ENCODE measurements at places on chromosomes 1 and 21.

DNA sequence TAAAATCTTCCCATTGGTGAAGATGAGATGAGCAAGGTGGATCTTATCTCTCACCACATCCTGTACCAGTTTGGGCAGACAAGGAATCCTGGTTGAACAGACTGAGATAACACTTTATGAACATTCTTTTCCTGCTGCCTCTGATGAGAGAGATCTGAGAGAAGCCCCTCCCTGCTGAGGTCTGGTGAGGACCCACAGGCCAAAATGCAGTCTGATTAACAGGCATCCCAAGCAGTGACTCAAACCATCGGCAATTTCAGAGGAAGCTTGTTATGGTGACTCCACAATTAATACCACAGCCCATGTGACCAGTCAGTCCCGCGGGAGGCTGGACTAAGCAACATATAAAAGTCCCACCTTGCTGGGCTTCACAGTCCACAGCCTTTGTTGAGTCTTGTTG lies at the start of gene PRR9:
Gene PRR9 (plus strand): TSS at position 373 of the 400 bp plus-strand sequence. CDS start 561 bp downstream, outside the sequence.
- no peak for DNase-seq

- DNase-seq = no peak
Measured at GRCh38 chr1:9328715-9329114, 36.0 kb downstream of the SPSB1 start.

GRCh38 chr1:203777596-203777995 lies 12.6 kb downstream of the LAX1 start:
- DNase-seq = no peak

- DNase-seq = no peak
Measured at GRCh38 chr1:13737398-13737797, 37.4 kb downstream of the PRDM2 start.

GRCh38 chr21:45355573-45355972 lies 49.4 kb upstream of the COL18A1 start:
- no peak for DNase-seq

DNA sequence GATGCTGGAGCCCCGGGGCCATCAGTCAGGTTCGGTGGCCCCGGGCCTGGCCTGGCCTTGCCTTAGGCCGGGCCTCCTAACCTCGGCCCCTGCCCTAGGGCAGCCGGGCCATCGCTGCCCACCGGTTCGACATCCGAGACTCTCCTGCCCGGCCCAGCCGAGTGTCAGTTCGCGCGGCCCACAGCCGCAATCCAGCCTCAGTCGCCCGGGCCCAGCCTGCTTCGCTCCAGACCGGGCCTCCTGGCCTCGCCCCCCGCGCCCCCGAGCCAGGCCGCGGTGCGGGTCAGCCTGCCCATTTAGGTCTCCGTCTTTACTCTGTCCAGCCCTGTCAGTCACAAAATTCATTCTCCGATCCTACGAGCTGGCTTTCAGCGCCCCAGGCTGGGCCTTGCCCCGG lies 777 bp downstream of the LRRC41 start:
- no peak for DNase-seq

- DNase-seq = no peak
Measured at GRCh38 chr1:195664628-195665027, 943.6 kb downstream of the KCNT2 start.

- DNase-seq = no peak
Measured at GRCh38 chr1:182802006-182802803, 12.6 kb downstream of the NPL start.

- DNase-seq = no peak
Measured at GRCh38 chr1:54499360-54500106, 48.5 kb upstream of the ACOT11 start.

GRCh38 chr21:26469789-26470188 lies 103.3 kb downstream of the CYYR1 start:
- no peak for DNase-seq

- no peak for DNase-seq
Measured at GRCh38 chr1:68046885-68047658, 3.4 kb downstream of the DIRAS3 start.

DNA sequence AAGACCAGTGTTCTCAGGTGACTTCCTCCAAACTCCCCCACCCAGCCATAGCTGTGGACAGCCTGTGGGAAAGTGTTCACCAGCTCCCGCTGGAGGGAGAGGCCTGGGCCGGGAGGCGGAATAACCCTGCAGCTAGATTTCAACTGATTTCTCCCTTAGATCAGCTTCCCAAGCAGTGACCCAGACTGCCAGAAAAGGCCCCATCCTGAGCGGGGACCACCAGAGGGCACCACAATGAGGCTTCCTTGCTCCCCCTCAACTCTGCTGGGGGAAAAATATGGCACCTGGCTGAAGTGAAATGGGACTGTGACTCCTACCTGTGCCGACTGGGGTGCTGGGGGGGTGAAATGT lies 50.8 kb downstream of the RHBG start:
- DNase-seq = peak; percentile 43

- no peak for DNase-seq
Measured at GRCh38 chr1:211347077-211347844, 20.6 kb downstream of the TRAF5 start.

DNA sequence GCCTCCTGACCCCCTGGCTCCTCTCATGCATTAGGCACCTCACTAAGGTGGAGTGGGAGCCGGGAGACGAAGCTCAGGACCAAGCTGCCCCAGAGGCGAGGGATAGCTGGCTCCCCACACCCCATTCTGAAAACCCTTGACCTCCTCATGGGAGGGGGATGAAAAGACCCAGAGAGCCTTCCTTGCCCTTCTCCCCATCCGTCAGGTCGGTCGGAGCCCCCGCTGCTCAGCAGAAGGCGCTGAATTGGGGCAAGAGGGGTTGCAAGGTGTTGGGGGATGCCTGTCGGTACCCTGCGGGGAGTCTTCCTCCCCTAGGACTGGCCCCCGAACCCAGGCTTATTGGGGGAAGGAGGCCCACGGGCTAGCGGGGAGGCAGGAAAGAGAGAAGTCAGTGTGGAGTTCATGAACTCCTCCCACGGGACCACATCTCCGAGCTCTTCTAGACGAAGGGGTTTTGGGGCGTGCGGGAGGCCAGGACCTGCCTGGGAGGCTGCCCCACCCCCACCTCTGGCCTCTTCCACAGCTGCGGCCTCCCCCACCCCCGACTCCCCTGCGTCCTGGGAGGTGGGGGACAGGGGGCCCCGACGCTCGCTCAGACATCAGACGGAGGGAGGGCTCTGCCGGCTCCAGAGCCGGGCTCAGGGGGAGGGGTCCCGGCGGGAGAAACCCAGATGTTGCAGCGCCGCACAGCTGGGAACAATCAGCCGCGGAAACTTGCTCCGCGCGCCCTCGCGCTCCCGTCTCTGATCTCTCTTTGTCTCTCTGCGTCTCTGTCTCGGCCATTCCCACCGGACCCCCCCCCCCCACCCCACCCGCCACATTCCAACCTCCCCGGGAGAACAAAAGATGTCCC lies 719 bp downstream of the MFAP2 start:
- no peak for DNase-seq

DNA sequence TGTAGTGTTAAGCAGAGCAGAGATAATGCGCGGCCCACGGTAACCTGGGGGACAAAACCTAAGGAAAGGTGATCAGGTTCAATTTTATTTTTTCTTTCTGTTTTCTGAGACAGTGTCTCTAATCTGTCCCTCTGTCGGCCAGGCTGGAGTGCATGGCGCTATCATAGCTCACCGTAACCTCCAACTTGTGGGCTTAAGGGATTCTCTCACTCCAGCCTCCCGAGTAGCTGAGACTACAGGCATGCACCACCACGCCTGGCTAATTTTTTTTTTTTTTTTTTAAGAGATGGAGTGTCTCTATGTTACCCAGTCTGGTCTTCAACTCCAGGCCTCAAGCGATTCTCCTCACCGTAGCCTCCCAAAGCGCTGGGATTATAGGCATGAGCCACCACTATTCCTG lies 724 bp upstream of the ANKRD35 start:
- no peak for DNase-seq

- DNase-seq = no peak
Measured at GRCh38 chr1:14571810-14572767, 26.4 kb upstream of the KAZN start.

DNA sequence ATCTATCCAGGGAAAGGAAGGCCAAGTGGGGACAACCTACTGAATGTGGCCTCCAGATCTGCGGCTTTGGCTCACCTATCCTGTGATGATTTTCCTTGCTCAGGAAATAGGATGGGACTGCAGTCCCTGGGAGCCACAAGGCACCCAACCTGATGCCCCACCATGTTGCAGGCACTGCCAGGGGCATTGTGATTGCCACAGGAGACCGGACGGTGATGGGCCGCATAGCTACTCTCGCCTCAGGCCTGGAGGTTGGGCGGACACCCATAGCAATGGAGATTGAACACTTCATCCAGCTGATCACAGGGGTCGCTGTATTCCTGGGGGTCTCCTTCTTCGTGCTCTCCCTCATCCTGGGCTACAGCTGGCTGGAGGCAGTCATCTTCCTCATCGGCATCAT lies 11.8 kb downstream of the ATP1A2 start:
- no peak for DNase-seq

- DNase-seq = no peak
Measured at GRCh38 chr1:199976496-199977144, 50.9 kb upstream of the NR5A2 start.

GRCh38 chr1:171515299-171515698 lies 30.0 kb downstream of the PRRC2C start:
- no peak for DNase-seq

- DNase-seq = no peak
Measured at GRCh38 chr1:67832737-67833601, at the start of gene GNG12. Gene GNG12, minus strand, starts transcription at chr1:67833467. Its CDS starts 125,781 bp downstream, at chr1:67707686.

DNA sequence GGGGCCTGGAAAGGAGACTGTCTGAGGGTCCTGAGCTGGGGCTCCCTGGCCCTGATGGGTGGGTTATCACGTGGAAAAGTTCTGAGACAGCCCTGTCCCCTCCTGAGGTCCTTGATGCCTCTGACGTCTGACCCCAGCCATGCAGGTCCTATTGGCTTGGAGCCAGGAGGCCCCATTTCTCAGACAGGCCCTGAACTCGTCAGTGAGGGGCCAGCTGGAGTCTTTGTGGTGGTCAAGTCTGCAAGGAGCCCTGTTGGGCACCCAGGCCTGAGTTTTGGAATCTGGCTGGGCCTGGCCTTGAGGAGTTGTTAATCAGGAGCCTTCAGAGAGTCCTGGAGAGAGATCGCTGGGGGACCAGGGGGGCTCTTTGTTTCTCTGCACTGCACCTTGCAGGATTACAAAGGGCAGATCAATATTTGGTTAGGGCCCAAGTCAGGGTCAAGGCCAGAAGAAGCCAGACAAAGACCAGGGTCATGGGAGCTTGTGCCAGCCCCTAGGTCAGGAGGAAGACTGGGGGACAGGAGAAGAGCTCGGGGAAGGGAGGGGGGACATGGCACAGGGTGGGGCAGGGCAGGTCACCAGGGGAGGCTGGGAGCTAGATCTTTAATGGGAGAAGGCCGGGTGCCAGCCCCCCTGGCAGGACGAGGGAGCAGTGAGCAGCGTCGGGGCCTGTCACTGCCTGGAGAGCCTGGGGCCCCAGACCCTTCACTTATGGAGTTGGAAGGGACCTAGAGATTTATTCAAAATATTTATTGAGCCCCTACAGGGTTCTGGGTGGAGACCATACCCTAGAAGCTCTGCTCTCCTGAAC lies 83.2 kb downstream of the PTPRU start:
- no peak for DNase-seq

DNA sequence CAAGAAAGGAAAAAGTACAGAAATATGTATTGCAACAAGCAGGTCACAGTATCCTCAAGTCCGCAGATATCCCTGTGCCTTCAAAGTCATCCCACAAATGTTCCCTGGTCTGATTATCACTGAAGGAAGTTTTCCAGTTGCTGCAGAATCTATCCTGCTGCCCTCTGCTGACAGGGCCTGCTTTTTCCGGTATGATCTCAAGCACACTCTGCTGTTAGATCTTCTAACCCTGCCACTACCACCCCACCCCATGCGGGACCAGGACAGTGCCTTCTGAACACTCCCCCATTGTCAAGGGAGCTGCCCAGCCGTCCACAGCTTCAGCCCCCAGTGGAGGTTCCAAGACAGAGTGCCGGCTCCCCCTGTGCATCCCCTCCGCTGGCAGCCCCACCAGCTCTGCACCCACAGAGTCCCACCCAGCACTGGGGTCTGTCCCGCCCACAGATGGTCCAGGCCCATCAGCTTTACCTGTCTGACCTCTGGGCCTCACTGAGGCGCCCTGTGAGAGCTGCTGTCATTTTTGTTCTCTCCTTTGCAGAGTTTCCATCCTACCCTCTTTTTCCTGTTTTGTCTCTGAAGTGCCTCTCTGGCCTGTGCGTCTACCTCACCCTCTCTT lies 27.9 kb downstream of the FAM163A start:
- no peak for DNase-seq

GRCh38 chr1:30748699-30749401 lies 8.7 kb downstream of the LAPTM5 start:
- DNase-seq = no peak

DNA sequence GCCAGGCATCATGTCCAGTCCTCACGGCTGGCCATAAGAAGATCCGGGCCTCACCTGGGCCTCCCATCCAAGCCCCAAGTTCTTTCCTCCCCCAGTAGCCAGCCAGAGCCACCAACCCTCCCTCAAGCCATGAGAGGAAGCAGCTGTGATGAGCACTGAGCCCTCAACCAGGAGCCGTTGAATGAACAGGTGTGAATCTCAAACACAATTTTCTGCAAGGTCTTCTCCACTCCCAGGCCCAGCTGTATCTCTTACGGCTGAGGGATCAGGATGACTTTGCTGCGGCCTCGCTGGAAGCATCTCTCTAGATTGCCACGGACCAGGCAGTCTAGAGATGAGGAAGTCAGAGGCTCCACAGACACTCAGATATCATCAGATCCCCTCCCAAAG lies 9.8 kb upstream of the CLDN14 start:
- DNase-seq = no peak

DNA sequence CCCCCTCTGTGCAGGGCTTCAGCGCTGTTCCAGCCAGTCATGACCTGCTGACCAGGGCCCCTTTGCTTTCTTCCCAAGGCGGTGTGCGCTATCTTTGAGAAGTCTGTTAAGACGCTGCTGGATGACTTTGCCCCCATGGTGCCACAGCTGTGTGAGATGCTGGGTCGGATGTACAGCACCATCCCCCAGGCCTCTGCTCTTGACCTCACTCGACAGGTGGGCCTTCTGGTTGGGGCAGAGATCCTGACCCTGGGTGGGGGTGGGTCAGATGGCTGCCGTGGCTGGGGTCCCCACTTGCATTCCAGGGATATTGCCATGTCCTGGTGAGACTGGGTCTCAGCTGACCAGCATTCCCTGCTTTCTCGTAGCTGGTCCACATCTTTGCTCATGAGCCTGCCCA lies 9.0 kb upstream of the DPH2 start:
- DNase-seq = no peak
